Stimulated activated CD4-positive, alpha-beta T cell treated with anti-CD3 and anti-CD28 coated beads, Interleukin-1b, Interleukin-23, amount 100 ng/mL, for 1 hour (primary cell): ENCODE measurements at places on chromosomes 6 and 20.

- DNase-seq, result no peak
Observed at GRCh38 chr6:166691199-166691598, 64.1 kb upstream of the RPS6KA2 start.

DNA sequence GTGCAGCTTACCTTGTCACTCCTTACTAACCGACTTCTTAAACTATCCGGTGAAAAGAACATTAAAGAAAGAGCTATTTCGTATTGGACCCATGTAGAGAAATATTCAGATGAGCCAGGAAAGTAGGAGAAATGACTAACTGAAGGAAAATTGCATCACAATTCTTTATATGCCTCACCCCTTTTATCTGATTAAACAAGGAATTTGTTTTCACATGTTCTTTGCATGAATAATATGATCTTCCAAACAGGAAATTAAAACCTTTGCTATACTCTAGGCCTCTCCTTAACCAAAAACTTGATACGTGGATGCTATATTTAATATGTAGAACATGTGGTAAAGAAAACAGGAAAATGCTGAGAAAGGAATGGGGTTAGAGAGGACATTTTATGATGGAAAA lies 41.9 kb upstream of the LRRC1 start:
- no peak for DNase-seq

DNA sequence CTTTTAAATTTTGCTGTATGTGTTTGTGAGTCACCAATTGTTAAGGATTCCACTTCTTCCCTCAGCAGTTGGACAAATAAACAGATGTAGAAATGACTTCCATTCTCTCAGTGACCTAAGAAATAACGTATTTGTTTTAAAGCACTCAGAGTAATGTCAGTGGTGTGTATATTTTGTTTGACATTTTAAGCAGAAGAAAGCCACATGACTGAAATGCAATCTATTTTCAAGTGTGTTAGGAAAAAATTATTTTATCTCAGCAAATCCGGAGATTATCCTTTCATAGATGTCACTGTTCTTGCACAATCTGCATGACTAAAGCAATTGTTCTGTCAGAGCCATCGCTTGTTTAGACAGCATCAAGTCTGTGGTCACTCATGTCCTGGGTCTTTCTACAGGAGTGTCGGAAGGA lies 77.1 kb downstream of the JAG1 start:
- no peak for DNase-seq

DNA sequence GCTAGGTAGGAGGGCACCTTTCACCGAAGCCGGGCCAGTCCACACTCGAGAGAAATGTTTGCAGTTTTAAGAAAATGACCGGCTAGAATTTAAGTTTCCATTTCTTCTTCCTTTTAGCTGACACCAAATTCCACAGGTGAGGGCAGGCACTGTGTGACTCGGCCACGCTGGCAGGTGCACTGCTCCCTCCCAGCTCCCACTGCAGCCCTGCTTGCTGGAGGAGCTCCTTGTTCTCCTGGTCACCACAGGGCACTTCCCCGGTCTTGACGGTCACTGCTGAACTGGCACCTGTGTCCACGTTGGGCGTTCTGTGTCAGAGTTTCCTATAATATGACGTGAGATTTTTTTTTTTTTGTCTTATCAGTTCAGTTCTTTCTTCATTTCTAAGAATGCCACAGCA lies 3.6 kb upstream of the KIF25 start:
- no peak for DNase-seq

DNA sequence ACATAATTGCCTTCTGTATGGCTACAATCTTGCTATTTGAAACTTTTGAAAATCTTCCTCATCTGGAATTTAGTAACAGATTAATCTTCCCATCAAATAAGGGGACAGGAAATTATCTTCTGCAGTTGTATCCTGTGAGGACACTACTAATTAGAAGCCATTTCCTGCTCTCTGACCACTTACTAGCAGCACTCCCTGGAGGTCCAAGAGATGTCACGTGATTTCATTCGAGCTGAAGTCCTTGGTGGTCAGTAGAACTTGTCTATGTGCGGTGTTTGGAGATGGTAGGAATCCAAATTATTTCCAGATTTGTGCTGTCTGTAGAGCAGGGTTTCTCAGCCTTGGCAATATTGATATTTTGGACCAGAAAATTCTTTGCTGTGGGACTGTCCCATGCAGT lies 202.5 kb downstream of the TFAP2B start:
- DNase-seq, result no peak

DNA sequence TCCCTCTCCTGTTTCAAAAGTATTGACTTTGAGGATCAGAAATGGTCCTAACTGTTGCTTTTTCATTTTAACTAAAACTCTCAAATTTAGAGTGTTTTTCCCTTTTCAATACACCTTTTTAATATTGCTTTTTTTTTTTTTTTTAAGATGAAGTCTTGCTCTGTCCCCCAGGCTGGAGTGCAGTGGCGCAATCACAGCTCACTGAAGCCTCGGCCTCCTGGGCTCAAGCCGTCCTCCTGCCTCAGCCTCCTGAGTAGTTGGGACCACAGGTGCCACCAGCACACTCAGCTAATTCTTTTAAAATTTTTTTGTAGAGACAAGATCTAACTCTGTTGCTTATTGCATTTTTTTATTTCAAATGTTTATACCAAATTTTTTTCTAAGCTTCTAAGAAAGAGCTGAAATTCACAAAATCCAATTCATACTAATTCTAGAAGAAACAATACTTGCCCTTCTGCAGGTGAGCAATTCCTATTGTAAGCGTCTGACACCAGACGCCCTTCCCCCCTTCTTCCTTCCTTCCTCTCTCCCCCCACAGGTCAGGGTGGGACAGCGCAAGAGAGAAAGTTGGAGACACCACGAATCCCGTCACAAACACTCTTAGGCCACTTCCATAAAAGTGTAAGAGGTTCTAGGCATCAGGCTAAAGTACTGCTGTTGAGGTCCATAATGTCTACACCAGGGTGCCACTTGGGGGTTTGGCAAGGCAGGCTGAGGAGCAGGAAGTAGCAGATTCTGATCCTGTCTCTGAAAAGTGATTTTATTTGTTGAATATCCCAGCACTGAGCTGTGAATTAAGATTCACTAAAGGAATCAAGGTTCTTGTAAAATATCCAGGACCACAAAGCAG lies 12.8 kb downstream of the DLL1 start:
- DNase-seq, result no peak
